ENCODE measurements at places on chromosomes 6 and 20.
A peak's percentile ranks its signal among the peaks of the same experiment; 100 is the strongest.

DNA sequence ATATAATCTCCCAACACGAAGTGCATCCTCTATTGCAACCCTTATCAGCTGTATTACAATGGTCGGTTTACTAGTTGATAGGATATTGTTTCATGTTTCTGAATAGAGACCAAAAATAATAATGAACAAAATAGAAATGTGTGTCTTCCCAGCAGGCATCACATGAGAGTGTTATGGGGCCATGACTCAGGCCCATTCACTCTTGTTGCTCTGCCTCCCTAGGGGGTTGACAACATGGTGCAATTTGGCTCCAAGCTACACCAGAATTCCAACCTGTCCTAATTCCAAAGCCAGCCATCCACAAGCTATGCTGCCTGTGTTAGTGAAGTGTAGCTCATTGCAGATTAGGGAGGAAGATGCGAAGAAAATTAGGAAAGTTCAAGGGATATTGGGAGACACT lies 13.1 kb upstream of the SAYSD1 start:
- DNase-seq: no peak

GRCh38 chr6:25835442-25836283 lies 3.8 kb upstream of the SLC17A1 start:
- DNase-seq: no peak

GRCh38 chr6:160963651-160964050 lies 27.9 kb upstream of the MAP3K4 start:
- DNase-seq: no peak

- DNase-seq: no peak
Observed at GRCh38 chr6:8829796-8830195, 394.5 kb upstream of the SLC35B3 start.

DNA sequence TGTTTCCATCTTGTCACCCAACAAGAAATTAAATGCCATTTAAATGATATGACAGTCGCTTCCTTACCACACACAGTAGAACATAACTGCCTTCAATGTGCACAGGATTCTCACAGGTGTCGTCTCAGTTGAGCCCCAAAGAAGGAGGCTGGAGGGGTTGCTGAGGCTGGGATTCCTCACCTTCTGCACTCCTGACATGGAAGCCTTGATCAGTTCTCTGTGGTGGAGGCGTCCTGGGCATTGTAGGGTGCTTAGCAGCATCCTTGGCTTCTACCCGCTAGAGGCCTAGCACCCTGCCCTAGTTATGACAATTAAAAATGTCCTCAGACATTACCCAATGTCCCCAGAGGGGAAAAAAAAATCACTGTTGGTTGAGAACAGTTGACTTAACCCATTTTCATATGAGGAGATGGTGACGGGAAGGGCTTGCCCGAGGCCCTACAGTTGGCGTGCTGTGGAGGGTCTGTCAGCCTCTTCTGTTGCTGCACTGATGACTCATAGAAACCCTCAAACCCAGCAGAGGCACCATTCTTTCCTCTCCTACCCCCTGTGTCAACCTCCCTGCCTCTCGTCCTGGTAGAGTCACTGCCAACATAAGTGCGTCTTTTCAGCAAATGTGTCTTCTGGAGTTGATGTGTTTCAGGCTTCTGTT lies 19.3 kb upstream of the ZNF831 start:
- DNase-seq: no peak

DNA sequence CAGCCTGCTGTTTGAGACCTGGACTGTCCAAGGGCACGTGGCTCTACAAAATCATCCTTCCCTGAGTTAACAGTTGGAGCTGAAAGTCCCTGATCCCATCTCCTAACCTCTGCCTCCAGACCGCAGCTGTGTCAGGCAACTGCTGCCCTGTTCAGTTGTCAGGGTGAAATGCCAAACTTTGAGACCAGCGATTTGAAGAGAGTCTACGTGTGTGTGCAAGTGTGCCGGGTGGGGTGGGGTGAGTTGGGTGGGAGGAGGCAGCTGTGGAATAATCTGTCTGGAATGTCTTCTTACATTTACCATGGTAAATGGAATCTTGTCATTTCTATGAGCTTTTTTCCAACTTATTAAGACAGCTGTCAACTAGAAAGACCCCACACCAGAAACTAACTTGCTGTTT lies 81.0 kb upstream of the FAM8A1 start:
- DNase-seq: no peak

DNA sequence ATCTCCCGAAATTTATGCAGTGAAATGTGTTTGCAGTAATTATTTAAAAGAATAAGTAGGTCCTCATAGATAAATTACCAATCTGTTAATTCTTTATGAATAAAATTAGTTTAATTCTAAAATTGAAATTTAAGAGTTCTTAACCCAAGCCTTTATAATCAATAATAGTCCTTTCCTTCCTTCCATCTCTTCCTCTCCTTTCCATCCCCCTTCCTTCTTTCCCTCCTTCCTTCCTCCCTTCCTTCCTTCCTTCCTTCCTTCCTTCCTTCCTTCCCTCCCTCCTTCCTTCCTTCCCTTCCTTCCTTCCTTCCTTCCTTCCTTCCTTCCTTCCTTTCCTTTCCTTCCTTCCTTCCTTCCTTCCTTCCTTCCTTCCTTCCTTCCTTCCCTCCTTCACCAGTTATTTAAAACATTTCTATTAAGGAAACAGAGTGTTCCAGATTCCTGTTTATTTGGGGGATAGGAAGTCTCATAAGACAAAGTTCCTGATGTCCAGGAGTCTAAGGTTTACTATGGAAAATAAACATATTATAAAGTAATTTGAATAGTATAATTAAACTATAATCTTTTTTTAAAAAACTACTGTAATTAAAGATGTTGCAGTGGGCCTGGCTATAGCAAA lies 285.3 kb upstream of the NOX3 start:
- DNase-seq: no peak

- DNase-seq: peak; percentile 70
Observed at GRCh38 chr20:48620507-48621375, 207.1 kb downstream of the PREX1 start.

GRCh38 chr6:124753562-124754105 lies 208.6 kb upstream of the RNF217 start:
- DNase-seq: no peak

DNA sequence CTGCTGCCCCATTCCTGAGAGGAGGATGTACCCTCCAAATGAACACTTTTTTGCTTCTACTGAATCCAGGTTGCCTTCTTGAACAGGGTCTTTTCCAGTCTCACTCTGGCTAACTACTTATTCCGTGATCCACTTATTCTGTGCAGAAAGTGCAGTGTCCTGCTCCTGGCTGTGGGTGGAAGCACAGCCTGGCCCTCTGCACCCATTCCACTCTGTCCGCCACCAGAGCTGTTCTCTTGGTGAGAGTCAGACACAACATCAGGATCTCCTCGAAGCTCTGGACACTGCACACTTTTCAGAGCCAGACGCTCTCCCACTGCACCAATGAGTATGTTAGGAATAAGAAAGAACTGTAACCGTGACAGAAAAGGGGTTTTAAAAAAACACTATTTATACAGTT lies 174.2 kb downstream of the MCHR2 start:
- DNase-seq: no peak

DNA sequence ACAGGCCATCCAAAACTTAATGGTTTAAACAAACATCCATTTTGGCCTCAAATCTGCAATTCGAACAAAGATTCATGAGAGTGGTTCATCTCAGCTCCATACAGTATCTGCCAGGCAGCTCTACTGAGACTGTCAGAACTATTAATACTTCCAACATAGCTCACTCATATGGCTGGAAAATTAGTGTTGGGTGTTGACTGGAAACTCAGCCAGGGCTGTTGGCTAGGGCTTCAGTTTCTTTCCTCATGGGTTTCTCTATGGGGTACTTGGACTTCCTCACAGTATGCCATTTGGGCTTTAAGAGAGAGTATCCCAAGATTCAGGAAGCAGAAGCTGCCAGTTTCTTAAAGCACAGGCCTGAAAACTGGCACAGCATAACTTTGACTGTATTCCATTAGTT lies 240.3 kb downstream of the TPBG start:
- no peak for DNase-seq

GRCh38 chr6:151690303-151690702 lies 117.2 kb upstream of the ESR1 start:
- DNase-seq: no peak

- no peak for DNase-seq
Observed at GRCh38 chr20:42923348-42923918, 266.3 kb downstream of the PTPRT start.

GRCh38 chr6:12175626-12176025 lies 114.5 kb upstream of the EDN1 start:
- no peak for DNase-seq

DNA sequence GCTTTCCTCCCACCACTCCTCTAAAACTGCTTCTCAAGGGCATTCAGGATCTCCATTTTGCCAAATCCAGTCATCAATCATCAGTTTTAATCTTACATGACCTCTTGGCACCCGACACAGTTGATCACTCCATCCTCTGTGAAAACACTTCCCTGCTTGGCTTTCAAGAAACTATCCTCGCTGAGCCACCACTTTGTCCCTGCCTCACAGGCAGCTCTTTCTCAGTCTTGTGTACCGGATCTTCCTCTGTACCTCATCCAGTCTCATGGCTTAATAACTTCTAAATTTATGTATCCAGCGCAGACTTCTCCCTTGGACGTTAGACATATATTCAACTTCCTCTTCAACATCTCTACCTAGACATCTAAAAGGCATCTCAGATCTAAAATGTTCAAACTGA lies 89.9 kb downstream of the BTBD9 start:
- no peak for DNase-seq

DNA sequence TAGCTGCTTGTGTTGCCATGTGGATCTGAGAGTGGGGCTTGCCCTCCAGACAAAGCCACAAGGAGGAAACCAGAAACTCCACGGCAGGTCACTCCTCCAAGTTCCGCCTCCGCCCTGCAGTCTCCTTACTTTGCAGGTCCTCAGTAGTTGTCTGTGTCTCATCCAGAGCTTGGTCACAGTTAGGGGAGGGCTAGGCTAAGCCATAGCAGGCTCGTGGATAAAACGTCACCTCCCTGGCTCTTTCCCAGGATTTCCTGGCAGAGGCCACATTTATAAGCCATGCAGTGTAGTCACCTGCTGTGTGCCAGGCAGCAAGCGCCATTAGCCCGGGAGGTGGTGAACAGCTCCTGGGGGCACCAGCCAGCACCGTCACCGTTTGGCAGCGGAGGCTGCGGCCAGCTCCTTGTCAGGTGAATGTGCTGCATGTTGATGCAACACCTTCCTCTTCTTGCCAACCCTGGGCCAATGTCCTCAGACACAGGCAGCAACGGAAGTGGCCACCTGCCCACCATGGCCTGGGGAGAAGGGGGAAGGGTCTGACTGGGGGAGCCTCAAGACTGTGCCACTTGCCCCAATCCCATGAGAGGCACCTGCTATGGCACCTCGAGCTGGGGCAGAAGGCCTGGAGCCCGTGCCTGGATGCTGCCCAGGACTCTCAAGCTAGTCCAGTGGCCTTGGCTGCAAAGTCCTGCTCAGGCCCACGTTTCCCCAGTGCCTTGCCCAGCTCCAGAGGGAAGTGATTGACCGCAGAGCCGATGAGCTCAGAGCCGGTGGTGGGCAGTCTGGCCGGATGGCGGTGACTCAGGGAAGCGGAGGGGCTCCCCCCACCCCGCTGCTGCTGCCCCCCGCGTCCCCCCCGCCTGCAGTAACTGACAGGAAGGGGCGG lies 39.0 kb upstream of the SLCO4A1 start:
- DNase-seq: peak; percentile 16

DNA sequence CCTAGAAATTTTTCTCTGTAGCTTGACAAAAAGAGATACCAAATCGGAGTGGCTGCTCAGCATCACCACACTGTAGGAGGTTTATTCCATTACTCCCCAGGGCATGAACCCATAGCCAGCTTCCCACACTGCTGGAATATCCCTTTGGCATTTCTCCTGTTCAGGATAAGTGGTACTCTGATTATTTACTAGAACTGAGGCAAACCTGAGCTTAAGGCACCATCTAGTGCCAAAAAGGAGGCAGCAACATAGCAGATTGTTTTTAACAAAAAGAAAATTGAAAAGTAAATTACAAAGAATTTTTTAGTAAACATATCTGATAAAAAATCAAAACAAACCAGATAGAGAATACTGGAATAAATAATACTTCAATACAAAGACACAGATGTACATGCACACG lies 181.7 kb downstream of the WDR27 start:
- DNase-seq: no peak

DNA sequence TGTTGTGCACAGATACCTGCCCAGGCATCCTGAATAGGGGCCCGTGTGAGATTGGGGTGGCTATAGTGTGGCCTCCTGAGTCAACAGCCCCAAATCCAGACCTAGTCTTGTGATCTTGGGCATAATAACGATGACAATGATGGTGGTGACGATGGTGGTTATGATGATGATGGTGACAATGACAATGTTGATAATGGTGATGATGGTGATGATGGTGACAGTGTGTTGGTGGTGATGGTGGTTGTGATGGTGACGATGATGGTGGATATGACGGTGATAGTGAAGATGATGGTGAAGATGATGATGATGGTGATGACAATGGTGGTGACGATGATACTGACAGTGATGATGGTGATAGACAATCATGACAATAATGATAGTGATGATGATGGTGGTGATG lies 5.1 kb upstream of the RPS21 start:
- no peak for DNase-seq

DNA sequence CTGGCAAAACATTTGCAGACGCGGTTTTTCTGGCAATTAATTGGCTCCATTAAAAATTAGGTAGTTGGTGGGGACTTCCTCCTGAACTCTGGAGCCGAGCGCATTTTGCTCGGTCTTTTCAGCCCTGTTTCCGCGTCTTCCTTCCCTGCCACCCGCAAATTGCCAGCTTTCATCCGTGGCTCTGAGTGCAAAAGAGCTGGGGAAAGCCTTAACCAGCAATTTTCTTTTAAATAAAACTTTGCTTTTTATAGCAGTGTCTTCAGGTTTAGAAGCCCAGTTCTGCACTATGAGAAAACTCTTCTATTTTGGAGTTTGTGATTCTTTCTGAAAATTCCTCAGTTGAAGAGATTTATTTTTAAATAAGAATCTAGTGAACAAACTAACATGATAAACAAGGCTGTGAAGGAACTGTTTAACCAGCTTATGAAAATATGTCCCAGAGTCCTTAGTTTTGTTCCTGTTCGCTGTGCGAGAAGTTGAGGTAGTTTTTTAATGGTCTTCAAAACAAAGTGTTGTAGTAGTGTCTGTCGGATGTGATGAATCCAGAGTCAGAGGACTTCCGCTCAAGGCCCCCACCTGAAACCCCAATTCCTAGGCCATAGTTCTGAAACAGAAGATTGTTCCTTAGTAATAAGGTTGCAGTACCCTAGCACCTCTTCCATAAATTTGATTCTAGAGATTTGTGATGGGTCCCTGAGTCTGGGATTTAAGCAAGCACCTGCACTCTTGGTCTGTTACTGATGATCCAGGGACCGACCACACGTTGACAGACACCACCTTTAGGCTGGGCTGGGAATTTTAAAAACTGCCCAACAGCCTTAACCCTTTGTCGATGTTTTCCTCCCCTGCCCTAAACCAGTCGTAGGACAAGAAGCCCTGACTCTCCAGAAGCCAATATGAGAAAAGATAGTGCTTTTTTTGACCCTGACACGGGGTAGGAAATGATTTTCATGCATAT lies 950 bp downstream of the KCTD20 start:
- DNase-seq: no peak

- DNase-seq: no peak
Observed at GRCh38 chr6:90656325-90656724, 69.5 kb upstream of the MAP3K7 start.

GRCh38 chr20:6940876-6941275 lies 173.4 kb downstream of the BMP2 start:
- DNase-seq: no peak

Data from activated CD4-positive, alpha-beta T cell treated with anti-CD3 and anti-CD28 coated beads, Interleukin-2, amount 50 U/mL, for 1 hour (primary cell).